ENCODE measurements at places on chromosomes 7 and 10.

DNA sequence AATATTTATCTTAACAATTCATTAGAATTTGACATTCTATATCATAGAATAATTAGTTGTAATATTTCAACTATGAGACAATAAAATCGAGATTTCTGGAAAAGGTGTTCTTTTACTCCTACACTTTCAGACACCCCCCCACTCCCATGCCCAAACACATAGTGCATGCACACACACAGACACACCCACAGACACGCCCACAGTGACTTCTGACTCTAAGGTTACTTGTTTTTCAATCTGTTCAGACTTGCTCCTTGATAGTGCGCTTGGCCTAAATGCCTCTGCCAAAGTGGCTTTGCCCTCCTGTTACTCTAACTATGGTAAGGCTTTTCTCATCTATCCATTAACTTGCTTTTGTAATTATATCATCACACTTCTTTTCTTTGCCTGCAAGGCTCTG lies 144.0 kb upstream of the PPP1R3A start:
- DNase-seq, result no peak

DNA sequence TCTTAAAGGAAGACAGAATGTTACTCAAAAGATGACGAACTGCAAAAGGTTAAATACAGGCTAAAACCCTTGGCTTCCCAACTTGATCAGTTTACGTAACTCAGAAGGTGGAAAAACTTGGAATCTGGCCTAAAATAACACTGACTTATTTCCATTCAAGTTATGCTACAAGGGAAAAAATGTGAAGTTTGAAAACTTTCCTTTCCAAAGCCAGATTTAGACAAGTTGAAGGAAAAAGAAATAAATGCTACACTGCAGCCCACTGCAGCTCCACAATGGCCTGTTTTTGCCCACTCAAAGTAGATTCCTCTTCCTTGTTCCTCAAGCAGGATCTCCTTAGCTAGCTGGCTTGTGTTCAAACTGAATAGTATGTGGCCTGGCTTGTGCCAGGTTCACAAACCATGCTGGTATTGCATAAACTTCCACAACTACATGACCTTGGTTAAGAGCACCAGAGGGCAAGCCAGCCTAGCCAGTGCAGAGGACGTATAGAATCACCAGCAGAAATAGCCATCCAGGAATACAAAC lies 166.2 kb downstream of the CPEB3 start:
- no peak for DNase-seq

DNA sequence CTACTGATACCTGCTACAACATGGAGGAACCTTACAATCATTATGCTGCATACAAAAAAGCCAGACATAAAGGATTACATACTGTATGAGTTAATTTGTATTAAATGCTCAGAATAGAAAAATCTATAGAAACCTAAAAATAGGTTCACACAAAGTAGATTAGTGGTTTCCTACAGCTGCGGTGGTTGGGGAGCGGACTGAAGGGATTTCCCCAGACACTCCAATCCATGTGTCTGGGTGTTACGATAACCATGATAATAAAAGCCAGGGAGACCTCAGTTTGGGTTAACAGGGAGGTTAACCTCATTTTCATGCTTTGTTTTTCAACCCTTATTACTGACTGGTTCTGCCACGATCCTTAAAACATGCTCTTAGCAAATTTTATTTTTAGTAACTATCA lies 355.9 kb downstream of the KCNMA1 start:
- DNase-seq, result no peak

DNA sequence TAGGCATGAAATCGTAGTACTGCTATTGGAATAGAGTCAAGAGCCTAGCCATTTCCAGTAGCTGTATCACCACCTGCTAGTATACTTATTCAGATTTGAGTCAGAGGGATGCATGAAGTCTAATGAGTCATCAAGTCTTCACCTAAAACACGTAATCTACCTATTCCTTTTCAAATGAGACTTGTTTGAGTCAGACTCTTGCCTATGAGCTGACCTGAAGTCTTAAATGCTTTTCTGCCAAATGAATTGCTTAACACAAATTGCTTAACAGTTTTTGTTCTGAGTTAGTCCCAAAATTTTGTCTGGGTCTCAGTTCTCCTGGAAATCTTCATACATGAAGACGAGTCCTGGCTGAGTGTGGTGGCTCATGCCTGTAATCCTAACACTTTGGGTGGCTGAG lies 165.2 kb downstream of the GNAT3 start:
- DNase-seq, result peak; percentile 27

GRCh38 chr10:44571701-44572100 lies 186.8 kb upstream of the CXCL12 start:
- DNase-seq, result no peak

GRCh38 chr7:80135309-80136104 lies 876 bp downstream of the GNAI1 start:
- peak; percentile 65 for DNase-seq

GRCh38 chr10:121453160-121453559 lies 145.1 kb downstream of the FGFR2 start:
- DNase-seq, result no peak

DNA sequence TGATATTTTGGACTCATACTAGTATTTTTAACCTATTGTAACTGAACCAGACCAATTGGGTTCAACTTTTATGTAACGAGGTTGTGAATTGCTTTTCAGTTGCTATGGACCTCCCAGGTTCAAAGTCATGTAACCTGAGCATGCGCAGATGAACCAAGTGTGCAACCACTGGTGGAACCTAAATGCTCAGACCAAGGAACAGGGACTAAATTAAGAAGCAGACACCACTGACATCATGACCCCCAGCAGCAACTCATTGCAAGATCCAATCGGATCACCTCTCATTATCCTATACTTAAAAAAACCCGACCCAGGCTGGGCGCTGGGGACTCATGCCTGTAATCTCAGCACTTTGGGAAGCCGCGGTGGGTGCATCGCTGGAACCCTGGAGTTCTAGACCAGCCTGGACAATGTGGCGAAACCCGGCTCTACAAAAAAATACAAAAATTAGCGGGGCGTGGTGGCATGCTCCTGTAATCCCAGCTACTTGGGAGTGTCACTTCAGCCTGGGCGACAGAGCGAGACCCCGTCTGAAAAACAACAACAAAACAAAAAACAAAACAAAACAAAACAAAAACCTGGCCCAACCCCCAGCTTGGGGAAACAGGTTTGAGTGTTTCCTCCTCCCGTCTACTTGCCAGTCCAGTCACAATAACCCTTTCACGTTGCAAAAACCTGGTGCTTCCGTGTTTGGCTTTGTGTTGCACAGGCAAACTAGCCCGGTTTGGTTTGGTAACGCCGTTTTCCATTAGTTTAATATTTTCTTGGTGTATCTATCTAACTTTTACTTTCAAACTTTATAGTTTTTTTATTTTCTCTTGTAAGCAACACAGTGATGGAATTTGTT lies 11.3 kb upstream of the ZNF518A start:
- no peak for DNase-seq

DNA sequence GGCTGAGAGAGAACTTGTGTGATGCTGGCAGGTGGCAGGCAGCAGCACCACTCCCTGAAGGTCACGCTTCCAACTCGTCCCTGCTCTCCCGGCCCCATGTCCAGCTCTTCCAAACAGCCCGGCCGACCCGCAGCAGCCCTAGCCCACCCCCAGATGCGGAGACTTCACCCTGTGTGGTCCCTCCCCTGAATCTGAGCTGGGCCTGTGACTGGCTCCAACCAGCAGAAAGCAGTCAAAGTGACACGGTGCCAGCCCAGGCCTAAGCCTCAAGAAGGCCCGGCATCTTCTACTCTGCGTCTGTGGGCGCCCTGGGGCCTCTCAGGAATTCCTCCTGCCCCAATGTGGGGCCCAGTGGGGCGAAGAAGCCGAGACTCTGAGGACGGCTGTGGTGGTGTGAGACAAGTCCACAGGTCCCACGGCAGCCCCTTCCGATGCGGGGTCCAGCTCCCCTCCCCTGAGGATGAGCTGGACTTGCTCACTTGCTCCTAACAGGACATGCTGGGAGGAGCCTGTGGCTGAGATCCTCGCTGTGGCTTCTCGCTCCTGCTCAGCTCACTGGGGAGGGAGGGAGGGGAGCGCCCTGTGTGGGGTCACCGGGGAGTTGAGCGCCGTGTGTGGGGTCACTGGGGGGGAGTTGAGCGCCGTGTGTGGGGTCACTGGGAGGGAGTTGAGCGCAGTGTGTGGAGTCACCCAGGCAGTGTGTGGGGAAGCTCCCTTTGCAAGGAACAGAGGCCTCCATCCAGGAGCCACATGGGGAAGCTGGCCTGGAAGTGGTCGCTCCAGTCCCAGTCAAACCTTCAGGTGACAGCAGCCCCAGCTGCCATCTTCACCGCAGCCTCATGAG lies 9.5 kb downstream of the STK32C start:
- no peak for DNase-seq

- no peak for DNase-seq
These were observed 27.6 kb downstream of the WDR86 start for GRCh38 chr7:151382079-151382885.

- DNase-seq, result no peak
These were observed 74.8 kb downstream of the HIPK2 start for GRCh38 chr7:139702811-139703486.

DNA sequence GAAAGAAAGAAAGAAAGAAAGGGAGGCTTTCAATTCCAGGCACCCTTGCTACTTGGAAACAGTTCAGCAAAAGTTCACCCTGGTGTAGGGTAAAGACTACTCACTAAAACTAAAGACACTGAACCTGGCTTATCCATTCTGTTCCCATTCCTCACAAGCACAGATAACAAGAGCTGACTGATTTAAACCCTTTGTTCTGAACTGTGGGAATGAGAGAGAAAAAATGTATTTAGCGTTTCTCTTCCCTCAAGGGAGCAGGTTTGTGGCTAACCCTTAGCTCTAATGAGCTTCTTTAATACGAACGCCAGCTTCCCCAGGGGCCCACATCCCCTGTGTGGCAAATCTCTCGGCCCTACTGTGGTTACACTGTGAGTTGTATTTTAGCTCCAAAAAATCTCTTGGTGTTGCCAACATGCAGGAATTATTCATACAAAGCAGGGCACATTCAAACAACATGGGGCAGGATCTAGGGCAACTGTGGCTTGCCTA lies 23.3 kb downstream of the PRTFDC1 start:
- no peak for DNase-seq

- DNase-seq, result no peak
These were observed 158.2 kb downstream of the VWC2 start for GRCh38 chr7:49931627-49932026.

DNA sequence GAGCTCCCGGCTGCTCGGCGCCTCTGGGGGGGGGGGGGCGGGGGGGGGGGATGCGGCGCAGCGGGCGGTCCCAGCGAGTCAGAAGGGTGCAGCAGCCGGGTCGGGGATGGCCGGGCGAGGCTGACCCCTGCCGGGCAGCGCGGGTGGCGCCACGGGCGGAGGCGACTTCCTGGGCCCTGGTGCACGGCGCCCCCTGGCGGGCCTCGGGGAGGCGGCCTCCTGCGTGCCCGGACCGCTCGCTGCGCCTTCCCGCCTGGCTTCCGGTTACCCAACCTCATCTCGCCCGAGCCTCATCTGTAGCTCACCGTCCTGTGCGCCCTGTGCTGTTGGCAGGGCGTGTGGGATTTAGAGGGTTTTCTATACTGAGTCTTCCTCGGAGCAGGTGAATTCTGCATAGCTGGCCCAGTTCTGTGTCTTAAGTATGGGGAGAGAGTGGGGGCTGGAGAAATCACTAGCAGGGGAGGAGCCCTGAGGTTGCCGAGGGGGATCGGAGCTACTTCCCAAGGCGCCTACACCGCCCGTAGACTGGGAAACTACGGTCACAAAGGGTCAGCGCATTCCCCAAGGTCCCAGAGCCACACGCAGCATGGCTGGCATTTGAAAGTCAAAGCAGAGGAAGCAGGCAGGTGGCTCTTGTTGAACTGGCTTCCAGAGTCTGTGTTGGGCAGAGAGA lies 28.3 kb upstream of the WDFY4 start:
- peak; percentile 77 for DNase-seq

GRCh38 chr10:27207350-27207749 lies 33.2 kb downstream of the ACBD5 start:
- DNase-seq, result no peak

GRCh38 chr10:93667795-93668194 lies 34.6 kb downstream of the FRA10AC1 start:
- DNase-seq, result no peak

- no peak for DNase-seq
These were observed 39.1 kb upstream of the RAB18 start for GRCh38 chr10:27464993-27465392.

DNA sequence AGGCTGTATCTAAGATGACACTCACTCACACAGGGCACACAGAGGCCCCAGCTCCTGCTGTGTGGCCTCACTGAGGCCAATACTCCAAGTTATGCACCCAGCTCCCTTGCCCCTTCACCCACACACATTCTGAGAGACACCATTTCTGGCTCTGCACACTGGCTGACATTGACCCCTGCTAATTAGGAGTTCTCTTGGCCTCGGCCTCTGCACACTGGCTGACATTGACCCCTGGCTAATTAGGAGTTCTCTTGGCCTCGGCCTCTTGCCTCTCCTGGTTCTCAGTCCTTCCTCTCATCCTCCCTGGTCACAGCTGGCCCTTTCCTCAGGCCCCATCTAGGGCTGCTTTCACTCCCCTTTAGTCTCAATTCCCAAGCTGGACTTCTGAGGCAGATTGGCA lies 97.3 kb downstream of the GRID1 start:
- DNase-seq, result no peak

DNA sequence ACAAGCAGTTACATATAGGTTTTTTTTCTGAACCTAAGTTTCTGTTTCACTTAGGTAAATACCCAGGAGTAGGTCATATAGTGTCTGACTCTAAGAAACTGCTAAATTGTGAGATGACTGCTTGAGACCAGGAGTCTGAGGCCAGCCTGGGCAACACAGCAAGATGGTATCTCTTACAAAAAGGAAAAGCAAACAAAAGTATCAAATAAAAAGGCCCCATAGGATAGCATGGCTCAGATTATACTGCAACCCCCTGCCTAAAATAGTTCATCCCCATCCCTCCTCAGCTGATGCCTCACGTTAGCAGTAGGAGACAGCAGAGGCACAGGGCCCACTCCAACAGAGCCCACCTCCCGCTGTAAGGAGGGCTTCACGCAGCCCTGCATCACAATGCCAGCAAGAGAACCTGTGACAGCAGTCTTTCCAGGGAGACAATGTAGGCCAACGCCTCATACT lies 90.3 kb downstream of the SRPK2 start:
- DNase-seq, result no peak

GRCh38 chr10:86747796-86748581 lies 8.4 kb upstream of the BMPR1A start:
- peak; percentile 8 for DNase-seq

DNA sequence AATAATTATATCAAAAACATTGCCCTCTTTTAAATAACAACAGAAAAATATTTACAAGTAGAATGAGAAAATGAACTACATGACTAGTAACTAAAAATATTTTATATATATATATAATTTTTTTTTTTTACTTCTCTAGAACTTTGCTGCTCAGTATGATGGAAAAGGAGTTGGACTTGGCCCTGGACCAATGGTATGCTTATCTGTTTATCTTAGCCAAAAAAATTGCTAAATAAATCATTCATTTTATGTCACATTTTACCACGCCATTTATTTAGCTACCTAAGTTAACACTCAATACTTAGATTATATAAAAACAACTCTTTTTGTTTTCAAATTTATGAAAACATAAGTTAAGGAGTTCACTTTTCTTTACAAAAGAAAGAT lies 6.7 kb downstream of the COL1A2 start:
- DNase-seq, result no peak
